IPS DF 6.9 (cell line): ENCODE measurements at places on chromosomes 7 and 10.

- DNase-seq, result no peak
- no peak overlapping the region for H3K4me3 ChIP-seq
- H3K4me1 ChIP-seq, result peaks cover 1% of the 10 kb centered on the region; the same call in 1 of the 2 replicates
Measured at GRCh38 chr7:80711531-80711930, 73.1 kb downstream of the CD36 start.

DNA sequence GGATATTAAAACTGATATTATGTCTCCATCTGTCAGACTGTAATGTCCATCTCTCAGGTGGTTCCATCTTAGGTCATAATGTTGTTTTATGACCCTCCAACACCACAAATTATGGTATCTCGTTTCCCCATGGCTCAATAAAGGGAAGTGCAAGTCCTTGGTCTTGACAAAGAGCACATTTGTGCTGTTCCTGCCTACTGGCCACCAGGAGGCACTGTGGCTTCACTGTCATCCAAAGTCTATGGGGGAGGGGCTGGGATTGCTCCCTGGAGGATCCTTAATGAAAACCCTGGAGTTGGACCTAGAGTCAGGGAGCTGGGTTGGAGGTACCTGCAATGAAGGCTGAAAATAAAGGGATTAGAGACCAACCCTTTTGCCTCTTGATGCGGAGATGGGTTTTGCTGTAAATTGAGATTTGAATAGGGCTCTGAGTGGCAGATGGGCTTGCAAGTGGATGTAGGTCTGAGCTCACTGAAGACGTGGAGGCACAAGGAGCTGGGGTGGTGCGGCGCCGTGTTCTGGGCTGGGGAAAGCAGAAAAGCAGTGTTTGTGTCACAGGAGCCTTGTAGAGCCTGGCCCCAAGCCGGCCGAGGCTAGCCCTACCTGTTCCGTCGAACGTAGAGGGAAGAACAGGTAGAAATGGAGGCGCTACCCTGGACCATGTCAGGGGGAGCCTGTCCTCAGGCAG, 180.5 kb upstream of the PRSS58 start:
- DNase-seq, result peak; percentile 55
- H3K36me3 ChIP-seq, result no peaks in the 10 kb centered on the region
- no peaks in the 10 kb centered on the region for H3K27me3 ChIP-seq

DNA sequence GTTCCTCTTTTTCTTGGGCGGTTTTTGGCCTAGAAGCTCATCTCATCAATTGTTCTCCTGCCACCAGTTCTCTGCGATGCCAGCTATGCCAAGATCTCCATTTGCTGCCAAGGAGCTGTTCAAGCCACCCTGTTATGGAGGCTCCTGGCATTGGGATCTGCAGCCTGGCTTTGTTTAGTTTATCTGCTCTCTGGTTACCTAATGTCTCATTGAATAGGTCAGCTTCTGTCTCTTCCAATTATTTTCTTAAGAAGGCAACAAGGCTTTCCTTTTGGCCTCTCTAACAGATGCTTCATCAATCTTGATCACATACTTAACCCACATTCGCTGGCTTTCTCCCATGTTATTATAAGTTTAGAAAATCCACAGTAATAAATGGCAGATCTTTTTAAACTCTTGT, 20.6 kb upstream of the SDK1 start:
- no peak for DNase-seq
- no peaks in the 10 kb centered on the region for H3K27me3 ChIP-seq
- H3K36me3 ChIP-seq, result no peaks in the 10 kb centered on the region
- H3K27ac ChIP-seq, result no peak overlapping the region
- H3K4me1 ChIP-seq, result peaks cover 4% of the 10 kb centered on the region; the same call in 1 of the 2 replicates
- H3K4me3 ChIP-seq, result no peak overlapping the region

GRCh38 chr10:34235164-34235832, 579.8 kb downstream of the PARD3 start:
- H3K4me3 ChIP-seq, result no peak overlapping the region
- H3K4me1 ChIP-seq, result no peaks in the 10 kb centered on the region
- no peak overlapping the region for H3K27ac ChIP-seq
- DNase-seq, result no peak
- no peaks in the 10 kb centered on the region for H3K36me3 ChIP-seq

DNA sequence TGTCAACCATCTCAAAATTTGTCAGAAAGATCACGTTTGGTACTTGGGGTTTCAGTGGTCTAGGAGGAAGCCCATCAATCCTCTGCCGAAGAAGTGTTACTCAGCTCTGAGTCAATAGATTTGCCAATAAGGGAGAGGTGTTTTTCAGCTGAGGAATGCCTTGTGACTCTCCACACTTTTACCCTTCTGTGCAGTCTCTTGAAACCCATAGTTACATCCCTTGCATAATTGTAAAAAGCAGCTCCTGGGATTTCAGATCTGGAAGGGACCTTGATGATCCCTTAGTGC, 47.5 kb downstream of the INSYN2A start:
- H3K27me3 ChIP-seq, result no peaks in the 10 kb centered on the region
- no peak overlapping the region for H3K4me3 ChIP-seq
- DNase-seq, result no peak
- H3K4me1 ChIP-seq, result peaks cover 8% of the 10 kb centered on the region
- no peaks in the 10 kb centered on the region for H3K36me3 ChIP-seq
- no peak overlapping the region for H3K27ac ChIP-seq

GRCh38 chr7:29161231-29161630, 14.9 kb upstream of the CPVL start:
- no peak for DNase-seq
- no peak overlapping the region for H3K27ac ChIP-seq
- no peak overlapping the region for H3K4me3 ChIP-seq
- H3K4me1 ChIP-seq, result peaks cover 3% of the 10 kb centered on the region; the same call in 1 of the 2 replicates

DNA sequence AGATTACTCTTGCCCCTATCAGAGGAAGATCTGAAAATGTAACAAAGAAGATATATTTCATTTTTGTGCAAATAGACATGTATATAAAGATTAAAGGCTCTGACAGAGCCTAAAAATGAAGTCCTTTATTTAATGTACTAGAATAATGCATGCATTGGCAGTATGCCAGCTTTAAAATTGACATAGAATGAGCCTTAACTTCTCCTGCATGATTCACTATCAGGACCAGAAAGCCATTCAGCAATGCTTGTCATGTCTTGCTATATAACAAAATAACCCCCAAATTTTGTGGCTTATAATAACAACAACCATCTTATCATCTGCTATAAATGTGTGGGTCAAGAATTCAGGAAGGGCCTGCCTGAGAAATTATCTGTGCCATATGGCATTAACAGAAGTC, 411.9 kb downstream of the GRM8 start:
- H3K4me3 ChIP-seq, result no peak overlapping the region
- H3K27ac ChIP-seq, result no peak overlapping the region

GRCh38 chr7:55513868-55514267, 58.4 kb downstream of the VOPP1 start:
- no peak for DNase-seq
- H3K4me3 ChIP-seq, result no peak overlapping the region
- no peaks in the 10 kb centered on the region for H3K27me3 ChIP-seq
- no peak overlapping the region for H3K27ac ChIP-seq
- H3K36me3 ChIP-seq, result peaks cover 4% of the 10 kb centered on the region; the same call in 1 of the 2 replicates
- peaks cover 2% of the 10 kb centered on the region; the same call in 1 of the 2 replicates for H3K4me1 ChIP-seq

DNA sequence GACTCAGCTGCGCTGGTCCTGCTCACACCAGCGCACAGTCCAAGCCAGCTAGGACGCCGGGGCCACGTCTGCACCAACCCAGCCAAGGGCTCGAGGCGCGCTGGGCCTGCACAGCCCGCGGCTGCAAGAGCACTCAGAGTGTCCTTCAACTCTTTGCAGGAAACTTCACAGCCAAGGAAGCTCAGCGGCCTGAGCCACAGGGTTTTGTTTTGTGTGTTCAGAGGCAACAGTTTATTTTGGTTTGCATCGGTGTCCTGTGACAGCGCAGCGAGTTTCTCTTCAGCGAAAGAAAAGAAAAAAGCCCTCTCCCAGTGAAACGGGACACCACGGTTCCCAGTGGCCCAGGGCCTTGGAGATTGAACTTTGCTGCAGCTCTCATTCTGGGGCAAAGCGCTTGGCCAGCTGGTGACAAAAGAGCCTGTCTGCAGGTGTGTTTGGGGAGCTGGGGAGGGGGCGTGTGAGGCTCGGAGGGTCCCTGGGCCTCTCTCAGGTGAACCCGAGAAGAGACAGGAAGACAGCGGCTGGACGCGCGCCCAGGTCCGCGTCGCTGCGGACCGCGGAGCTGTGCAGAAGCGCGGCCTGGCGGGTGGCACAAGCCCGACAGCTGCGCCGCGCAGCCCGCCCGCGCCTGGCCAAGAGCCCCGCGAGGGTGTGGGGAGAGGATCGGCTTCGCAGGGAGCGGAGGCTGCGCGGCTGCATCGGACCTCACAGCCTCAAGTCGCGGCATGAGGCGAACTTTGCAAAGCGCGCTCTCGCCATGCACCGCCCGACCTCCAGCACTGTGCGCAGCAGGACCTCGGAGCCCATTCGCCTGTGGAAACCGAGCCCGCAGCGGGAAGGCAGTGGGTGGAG, 922 bp downstream of the CXCL12 start:
- no peak for DNase-seq
- no peaks in the 10 kb centered on the region for H3K36me3 ChIP-seq
- H3K4me3 ChIP-seq, result peak overlapping the region; percentile 75
- no peak overlapping the region for H3K27ac ChIP-seq
- H3K27me3 ChIP-seq, result peaks cover 6% of the 10 kb centered on the region; the same call in 1 of the 2 replicates
- peaks cover 11% of the 10 kb centered on the region; the same call in 1 of the 2 replicates for H3K4me1 ChIP-seq

DNA sequence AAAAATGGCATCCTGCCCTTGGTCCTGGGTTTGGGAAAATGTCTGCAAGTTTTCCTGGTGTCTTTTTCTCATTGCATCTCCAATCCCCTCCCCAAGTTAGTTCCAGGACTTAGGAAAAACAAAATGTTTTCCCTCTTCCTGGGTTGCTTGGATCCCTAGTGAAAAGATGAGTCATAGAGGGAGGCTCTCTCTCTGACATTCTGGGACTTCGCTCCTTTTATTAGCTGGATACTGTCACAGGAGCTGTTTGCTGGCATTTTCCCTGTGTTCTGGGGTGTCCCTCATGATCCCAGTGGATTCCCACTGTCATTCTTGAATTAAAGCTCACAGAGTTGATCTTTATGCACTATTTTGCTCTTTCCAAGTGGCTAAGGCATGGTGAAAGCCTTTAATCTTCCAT, 316.4 kb upstream of the MBL2 start:
- DNase-seq, result no peak
- no peaks in the 10 kb centered on the region for H3K4me1 ChIP-seq

GRCh38 chr10:113303544-113304146, 249.2 kb upstream of the HABP2 start:
- no peak overlapping the region for H3K27ac ChIP-seq
- H3K36me3 ChIP-seq, result no peaks in the 10 kb centered on the region
- DNase-seq, result no peak
- H3K4me1 ChIP-seq, result no peaks in the 10 kb centered on the region
- no peak overlapping the region for H3K4me3 ChIP-seq
- H3K27me3 ChIP-seq, result no peaks in the 10 kb centered on the region

- H3K4me3 ChIP-seq, result no peak overlapping the region
- no peaks in the 10 kb centered on the region for H3K4me1 ChIP-seq
- H3K27me3 ChIP-seq, result no peaks in the 10 kb centered on the region
Measured at GRCh38 chr10:85280014-85280413, 951.6 kb downstream of the CCSER2 start.

- no peaks in the 10 kb centered on the region; the same call in 1 of the 2 replicates for H3K4me1 ChIP-seq
- H3K27ac ChIP-seq, result no peak overlapping the region
- no peaks in the 10 kb centered on the region for H3K36me3 ChIP-seq
- H3K27me3 ChIP-seq, result no peaks in the 10 kb centered on the region
- no peak for DNase-seq
- no peak overlapping the region for H3K4me3 ChIP-seq
Measured at GRCh38 chr7:13021566-13022300, 334.3 kb downstream of the ARL4A start.

- DNase-seq, result peak; percentile 41
- H3K27ac ChIP-seq, result no peak overlapping the region
- H3K36me3 ChIP-seq, result no peaks in the 10 kb centered on the region
- no peak overlapping the region for H3K4me3 ChIP-seq
- H3K27me3 ChIP-seq, result no peaks in the 10 kb centered on the region
Measured at GRCh38 chr10:53786236-53786900, 1013.8 kb upstream of the MBL2 start.

GRCh38 chr10:1272079-1272776, 216.0 kb downstream of the WDR37 start:
- no peaks in the 10 kb centered on the region for H3K36me3 ChIP-seq
- DNase-seq, result no peak
- H3K4me3 ChIP-seq, result no peak overlapping the region
- no peak overlapping the region for H3K27ac ChIP-seq

GRCh38 chr7:90298145-90299038, 22.7 kb downstream of the FAM237B start:
- H3K27ac ChIP-seq, result no peak overlapping the region
- H3K36me3 ChIP-seq, result no peaks in the 10 kb centered on the region

- DNase-seq, result no peak
- no peaks in the 10 kb centered on the region for H3K36me3 ChIP-seq
- H3K27ac ChIP-seq, result no peak overlapping the region
- H3K4me3 ChIP-seq, result no peak overlapping the region
- H3K27me3 ChIP-seq, result no peaks in the 10 kb centered on the region
Measured at GRCh38 chr10:73086816-73087215, 9.8 kb downstream of the P4HA1 start.

DNA sequence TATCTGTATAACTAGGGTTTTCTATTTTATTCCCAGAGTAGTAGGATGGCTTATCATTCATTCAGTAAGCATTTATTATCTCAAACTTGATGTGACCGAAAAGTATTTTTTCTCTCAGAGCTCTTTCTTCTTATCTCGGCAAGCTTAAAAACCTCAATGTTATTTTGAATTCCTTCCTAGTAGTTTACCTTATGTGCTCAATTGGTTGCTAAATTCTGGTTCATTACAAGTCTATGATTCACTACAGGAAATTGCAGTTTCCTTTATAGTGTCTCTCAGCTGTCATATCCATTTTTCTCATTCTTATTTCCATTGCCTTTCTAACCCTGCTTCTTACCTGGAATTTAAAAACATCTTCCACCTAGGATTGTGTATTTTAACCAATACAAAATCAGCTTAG, 12.6 kb upstream of the ICA1 start:
- H3K4me3 ChIP-seq, result no peak overlapping the region
- DNase-seq, result no peak
- H3K36me3 ChIP-seq, result no peaks in the 10 kb centered on the region
- H3K4me1 ChIP-seq, result no peaks in the 10 kb centered on the region
- no peaks in the 10 kb centered on the region for H3K27me3 ChIP-seq
